NCI-H2171 treated with DMSO at 0.1 percent for 48 hours (cell line): ENCODE measurements at places on chromosomes 16 and 17.

DNA sequence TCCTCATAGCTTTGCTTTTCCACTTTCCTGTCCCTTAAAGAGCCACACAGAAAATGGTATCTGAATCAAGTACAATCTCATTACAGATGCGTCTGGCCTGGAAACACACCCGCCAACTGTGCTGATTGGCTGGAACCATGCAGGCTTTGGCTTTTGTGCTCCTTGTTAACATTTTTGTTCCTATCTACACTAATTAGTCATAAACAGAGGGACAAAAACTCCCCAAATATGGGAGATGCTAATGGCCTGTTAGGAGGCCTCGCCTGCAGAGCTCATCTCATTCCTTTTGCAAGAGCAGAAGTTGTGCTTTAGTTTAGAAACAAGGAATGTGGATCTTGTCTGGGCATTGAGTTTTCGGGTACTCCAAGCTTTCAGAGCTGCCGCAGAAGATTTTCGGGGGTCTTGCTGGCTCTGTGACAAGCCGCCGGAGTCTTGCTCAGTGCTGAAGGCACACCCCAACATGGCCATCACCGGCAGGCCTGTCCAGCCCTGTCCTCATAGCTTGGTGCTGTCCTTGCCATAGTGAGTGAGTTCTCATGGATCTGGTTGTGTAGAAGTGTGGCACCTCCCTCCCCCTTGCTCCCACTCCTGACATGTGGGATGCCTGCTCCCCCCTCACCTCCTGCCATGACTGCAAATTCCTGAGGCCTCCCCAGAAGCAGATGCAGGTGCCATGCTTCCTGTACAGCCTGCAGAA lies 69.8 kb downstream of the METRNL start:
- no peak for DNase-seq

- peak; percentile 95 for DNase-seq
These were observed 3.1 kb upstream of the TPPP3 start for GRCh38 chr16:67396159-67397035.

- peak; percentile 88 for DNase-seq
These were observed 319.2 kb downstream of the SOX9 start for GRCh38 chr17:72439893-72440502.

- peak; percentile 8 for DNase-seq
These were observed 120.6 kb downstream of the SHISA9 start for GRCh38 chr16:13021996-13022395.

DNA sequence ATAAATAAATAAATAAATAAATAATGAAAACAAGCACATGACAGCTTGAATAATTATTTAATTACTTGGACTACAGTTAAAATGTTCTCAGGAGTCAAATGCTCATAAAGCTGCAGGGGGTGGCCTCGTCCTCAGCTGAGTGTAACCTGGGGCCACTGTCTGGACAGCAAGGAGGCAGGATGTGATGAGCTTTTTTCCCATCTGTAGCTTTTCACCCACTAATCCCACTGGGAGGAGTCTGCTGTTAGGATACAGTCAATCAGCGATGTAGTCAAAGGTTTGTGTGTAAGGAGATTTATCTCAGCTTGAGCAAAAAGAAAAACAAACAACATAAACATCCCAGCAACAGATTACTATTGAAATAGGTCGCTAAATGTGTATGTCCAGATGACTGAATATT lies 22.5 kb downstream of the ZCCHC14 start:
- DNase-seq: no peak

- no peak for DNase-seq
These were observed 6.2 kb downstream of the C1QL1 start for GRCh38 chr17:44961921-44962350.

DNA sequence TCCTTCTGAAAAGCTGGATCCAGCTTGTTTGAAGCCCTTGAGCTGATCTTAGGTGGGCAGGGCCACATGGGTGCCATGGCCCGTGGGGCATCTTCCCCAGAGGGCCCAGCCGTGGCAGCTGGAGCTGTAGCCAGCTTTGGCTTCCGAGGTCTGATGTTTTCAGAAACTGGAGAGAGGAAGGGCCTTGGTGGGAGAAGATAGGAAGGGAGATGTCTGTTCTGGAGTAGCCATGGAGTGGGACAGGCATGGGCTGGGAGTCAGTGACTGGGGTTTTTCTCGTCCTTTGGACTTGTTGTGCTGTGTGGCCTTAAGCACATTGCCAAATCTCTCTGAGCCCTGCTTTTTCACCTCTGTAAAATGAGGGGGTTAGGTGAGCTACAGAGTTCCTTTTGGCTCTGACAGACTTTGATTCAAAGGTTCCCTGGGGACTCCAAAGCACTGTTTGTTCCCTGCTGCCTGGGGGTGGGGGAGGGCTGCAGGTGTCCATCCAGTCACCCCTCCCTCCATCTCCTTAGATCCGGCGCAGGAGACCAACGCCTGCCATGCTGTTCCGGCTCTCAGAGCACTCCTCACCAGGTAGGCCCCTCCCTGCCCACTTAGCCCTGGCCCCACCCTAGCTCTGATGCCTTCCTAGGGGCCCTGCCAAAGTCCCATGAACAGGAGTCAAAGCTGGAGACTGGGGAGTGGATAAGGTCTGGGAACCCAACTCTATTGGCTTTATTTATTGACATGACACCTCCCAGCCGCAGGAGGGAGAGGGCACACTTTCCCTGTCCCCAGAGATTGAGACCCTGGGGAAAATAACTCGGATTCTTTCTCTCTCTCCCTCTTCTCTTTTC lies 2.1 kb downstream of the PPP1R1B start:
- no peak for DNase-seq

GRCh38 chr17:13359774-13360173 lies 242.0 kb downstream of the HS3ST3A1 start:
- no peak for DNase-seq

- peak; percentile 96 for DNase-seq
These were observed 1.7 kb upstream of the ZNF423 start for GRCh38 chr16:49857423-49858181.

DNA sequence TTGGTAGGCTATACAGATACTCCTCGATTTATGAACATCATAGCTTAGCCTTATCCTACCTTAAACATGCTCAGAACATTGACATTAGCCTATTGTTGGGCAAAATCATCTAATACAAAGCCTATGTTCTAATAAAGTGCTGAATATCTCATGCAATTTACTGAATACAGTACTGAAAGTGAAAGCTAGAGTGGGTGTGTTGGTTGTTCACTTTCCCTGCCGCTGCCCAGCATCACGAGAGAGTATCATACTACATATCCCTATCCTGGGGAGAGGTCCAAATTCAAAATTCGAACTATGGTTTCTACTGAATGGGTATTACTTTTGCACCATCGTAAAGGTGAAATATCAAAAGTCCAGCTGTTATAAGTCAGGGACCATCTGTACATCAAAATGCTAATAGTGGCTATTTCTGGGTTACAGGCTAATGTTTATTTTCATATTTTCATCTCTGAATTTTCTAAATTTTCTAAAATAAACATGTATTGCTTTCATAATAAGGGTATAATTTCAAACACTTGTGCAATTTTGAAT lies 54.5 kb downstream of the NACA2 start:
- no peak for DNase-seq

GRCh38 chr16:14148016-14148415 lies 76.9 kb downstream of the MRTFB start:
- DNase-seq: no peak
